ENCODE measurements at places on chromosomes 7 and 10.

- no peak for DNase-seq
Observed at GRCh38 chr10:31509989-31510388, 191.0 kb downstream of the ZEB1 start.

GRCh38 chr10:117342641-117343040, 32.6 kb downstream of the PDZD8 start:
- DNase-seq, result no peak

DNA sequence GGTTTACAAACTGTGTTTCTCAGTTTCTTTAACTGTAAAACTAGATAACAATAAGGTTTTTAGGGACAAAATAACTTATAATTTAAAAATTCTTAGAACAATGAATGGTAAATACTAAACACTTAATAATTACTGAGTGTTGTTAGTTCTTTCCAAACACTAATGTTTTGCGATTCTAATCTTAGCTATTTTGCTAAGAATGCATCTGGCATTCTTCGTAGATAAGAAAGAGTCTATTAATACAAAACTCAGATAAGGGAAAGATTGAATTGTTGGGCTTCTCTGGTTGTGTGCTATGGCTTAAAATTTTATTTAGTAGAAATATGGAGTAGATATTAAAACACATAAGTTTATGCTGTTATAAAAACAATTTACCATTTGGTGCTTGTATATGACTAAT, 45.4 kb downstream of the TMEM229A start:
- DNase-seq, result no peak

GRCh38 chr7:18873734-18874336, 243.6 kb downstream of the TWIST1 start:
- DNase-seq, result no peak

DNA sequence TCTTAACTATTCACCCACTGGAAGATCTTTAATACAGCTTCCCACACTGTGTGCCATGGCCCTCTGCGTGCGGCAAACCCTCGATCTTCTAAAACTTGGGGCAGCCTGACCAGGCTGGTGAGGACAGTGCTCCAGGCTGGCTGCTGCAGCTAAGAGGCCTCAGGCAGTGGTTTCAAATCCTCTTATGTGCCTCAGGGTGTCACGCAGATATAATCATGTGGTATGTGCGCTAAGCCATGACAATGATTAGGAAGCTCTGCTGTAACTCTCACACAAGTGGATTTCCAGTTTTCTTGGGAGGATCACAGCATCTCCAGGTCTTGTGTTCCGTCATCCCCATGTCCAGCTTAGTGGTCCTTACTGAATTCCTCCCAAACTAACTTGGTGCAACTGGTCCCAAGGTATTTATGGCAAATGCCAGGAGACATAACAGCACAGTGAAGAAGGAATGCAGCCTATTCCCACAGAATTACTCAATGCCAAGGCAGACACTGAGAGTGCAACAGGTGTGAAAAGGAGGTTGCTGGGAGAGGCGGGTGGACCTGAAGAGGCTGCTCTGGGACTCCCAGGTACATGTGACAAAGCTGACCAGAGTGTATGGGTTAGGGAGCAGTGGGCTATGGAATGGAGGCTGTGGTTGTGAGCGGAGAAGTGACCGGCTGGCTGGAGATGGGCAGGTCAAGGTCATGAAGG, 2.3 kb downstream of the HPS1 start:
- no peak for DNase-seq

DNA sequence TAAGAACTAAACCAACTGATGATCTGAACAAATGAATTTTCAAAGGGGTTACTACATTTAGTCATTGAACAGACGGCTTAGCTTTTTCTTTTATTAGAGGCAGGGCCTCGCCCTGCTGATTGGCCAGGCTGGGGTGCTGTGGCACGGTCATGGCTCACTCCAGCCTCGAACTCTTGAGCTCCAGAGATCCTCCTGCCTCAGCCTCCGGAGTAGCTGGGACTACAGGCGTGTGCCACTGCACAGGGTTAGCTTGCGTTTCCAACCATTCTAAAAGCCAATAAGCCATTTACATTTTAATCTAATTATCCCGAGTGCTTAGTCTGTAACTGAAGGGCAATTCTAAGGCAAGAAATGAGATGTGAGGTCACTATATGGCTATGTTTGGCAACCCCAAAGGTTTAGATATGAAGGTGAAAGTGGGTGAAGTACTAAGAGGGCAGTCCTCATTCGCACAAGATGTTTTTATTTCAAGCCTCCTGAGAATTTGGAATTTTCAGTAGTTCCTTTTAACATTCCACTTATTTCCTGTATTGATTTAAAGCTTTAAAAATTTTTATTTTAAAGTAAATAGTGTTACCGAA, 1.6 kb upstream of the CDK13 start:
- DNase-seq, result no peak
